Left lobe of liver (tissue), 2 donors: ENCODE measurements at places on chromosomes 11 and 22. TPM values are rescaled to one million over a fixed set of nuclear protein-coding genes. Genes with fewer than 3 reads are reported as not detected.

DNA sequence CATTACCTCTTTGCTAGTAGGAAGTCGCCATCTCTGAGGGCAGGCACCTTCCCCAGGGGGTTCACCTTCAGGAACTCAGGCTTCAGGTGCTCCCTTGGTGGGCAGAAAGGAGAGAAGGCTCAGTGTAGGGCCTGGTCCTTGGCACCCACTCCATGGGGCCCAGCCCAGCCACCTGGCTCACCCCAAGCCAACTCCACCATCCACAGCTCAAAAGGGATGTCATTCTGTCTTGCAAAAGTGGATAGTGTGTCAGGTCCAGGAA is 2.7 kb upstream of the GSTT4 start:
- DNase-seq: no peak

Gene NPAS4
- total RNA-seq: not detected

DNA sequence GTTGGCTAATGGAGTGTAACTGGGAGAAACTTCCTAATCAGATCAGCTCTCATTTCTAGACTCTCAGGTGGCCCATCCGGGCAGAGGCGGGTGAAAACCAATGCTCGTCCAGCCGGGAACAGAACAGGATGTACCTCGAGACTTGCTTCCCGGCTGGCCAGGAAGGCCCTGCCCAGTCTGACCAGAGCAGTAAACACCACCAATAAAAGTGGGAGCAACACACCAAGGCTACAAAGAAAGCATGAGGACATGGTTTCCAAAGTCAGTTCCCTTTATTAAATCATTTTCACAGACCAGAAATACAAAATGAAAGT is 940 bp upstream of the TNKS1BP1 start:
- DNase-seq: peak; percentile 65

- DNase-seq: peak; percentile 97
These were observed at the start of gene RAD9A for GRCh38 chr11:67391304-67392182. Gene RAD9A (plus strand): TSS chr11:67391986. CDS start chr11:67392045, 59 bp downstream.

DNA sequence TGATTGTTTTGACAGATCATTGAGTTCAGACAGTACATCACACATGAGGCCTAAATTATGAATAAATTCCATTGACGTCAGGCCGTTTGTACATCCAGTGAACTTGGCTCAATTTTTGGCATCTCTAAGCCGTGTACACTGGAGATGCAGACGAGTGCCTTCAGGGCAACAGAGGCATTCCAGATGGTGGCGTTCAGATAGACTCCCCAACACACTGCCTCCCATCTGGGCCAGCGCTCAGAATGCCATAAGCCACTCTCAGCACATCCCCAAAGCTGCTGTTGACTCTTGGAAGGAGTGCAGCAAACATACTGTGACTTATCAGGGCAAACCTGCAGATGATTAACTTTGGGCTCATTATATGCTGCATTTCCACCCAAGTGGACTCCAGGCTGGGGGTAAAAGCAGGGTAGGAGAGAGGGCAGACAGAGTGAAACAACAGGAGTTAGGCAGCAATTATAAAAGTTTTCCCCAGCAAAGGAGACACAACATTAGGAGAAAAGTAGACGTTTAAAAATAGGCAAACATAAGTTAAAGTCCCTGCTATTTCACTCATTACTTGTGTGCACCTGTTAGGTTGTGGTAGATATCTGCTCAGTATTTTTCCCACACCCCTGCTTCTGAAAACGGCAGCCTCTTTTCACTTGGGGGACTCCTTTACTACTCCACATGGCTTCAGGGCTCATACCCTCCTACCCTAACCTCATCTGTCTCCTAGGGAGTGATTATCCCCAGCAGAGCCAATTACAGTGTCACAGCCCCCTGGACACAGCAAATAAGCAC is 60.2 kb upstream of the PDE3B start:
- peak; percentile 84 for DNase-seq

Gene CCDC88B
- 4.0 TPM for total RNA-seq

GRCh38 chr22:50731811-50732624 is 6.0 kb upstream of the ACR start:
- peak; percentile 57 for DNase-seq

DNA sequence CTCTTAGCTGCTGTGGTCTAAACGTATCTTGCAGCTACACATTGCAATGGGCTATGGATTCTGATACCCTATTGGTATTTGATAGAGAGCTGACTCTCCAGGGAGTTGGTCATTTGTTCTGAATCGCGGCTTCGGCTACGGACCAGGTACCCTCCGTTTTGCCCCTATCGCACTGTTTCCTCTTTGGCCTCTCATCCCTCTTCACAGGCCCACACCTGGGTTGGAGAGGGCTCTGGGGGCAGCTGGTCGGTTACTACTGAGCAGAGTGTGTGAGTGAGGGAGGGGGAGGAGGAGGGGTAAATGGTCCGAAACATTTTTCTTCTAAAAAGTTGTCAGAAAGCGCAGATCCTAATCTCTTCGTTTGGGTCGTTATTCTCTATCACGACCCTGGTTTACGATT is 48.8 kb upstream of the HSD17B12 start:
- no peak for DNase-seq

- DNase-seq: no peak
These were observed 15.9 kb downstream of the MED15 start for GRCh38 chr22:20523086-20523983.

DNA sequence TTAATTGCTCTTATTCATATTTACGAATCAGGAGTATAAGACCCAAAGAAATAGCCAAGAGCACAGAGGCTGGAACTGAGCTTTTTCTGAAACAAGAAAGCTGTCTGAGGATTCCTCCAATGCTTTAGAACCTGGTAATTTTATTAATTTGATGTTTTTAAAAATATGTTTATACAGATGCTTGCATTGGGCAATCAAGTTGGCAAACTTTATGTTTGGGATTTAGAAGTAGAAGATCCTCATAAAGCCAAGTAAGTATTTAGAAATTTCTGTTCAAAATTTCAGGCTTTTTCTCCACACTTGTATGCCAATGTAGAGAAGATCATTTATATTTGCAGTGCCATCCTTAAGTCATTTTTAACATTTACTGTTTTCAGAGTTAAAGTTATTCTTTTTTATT is 24.3 kb upstream of the HIKESHI start:
- no peak for DNase-seq

GRCh38 chr11:36577373-36577772 is 9.6 kb downstream of the RAG1 start:
- no peak for DNase-seq

GRCh38 chr11:64206457-64207255 is at the start of gene FERMT3:
Gene FERMT3 (plus strand): TSS chr11:64206721. CDS start chr11:64207365, 644 bp downstream.
- peak; percentile 57 for DNase-seq

Gene NEFH
- total RNA-seq: 0.15 TPM

- DNase-seq: no peak
These were observed 16.1 kb downstream of the LRP5 start for GRCh38 chr11:68328374-68329091.

- DNase-seq: no peak
These were observed 103.4 kb downstream of the PHF21B start for GRCh38 chr22:44906248-44906936.

Gene OR52A1
- not detected for total RNA-seq

GRCh38 chr11:64057890-64058289 is 22.2 kb downstream of the FLRT1 start:
- no peak for DNase-seq

Gene ZNF143
- 7.0 TPM for total RNA-seq
